ENCODE measurements at places on chromosomes 2 and 18.

GRCh38 chr2:85353876-85354285, 447 bp downstream of the RETSAT start:
- DNase-seq, result no peak

- no peak for DNase-seq
These were observed 2786.5 kb downstream of the RPIA start for GRCh38 chr2:91477731-91478672.

- DNase-seq, result no peak
These were observed 31.4 kb downstream of the ATF2 start for GRCh38 chr2:175136334-175137215.

- DNase-seq, result no peak
These were observed 972 bp upstream of the IGFBP5 start for GRCh38 chr2:216696321-216696720.

DNA sequence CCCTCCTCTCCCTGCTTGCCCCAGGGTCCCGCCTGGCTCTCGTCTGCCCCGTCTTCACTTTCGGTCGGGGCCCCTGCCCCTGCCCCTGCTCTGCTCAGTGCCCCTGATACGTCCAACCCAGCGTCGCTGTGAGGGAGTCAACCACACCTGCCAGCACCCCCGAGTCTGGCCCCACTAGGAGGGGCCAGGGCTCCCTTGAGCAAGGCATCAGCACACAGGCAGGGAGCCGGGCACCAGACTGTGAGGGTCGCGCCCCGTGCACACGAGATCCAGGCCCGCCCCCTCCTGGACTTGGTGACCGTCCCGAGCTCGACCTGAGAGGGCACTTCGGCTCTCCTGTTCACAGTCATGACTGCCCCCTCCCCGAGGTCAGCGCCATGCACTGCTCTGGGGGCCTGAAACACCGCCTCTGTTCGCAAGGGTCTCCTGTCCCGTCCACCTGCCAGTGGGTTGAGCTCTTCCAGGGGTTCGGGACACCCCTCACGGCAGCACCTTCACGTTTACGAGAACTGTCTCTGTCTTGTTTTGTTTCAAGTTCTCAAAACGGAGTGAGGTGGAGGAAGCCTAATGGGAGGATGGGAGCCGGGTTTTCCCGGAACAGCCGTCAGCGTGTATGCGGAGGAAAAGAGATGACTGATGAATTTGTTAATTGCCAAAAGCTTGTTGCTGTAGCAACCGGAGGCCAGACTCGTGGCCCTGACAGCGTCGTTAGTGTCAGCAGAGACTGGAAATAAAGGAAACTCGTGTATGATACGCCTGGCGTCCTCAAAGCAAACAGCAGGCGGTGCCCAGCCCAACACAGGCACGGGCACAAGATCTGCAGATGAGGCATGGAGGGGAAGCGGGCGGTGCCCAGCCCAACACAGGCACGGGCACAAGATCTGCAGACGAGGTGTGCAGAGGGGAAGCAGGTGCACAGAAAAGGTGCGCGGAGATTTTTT, 48.2 kb upstream of the KCNG2 start:
- DNase-seq, result no peak

DNA sequence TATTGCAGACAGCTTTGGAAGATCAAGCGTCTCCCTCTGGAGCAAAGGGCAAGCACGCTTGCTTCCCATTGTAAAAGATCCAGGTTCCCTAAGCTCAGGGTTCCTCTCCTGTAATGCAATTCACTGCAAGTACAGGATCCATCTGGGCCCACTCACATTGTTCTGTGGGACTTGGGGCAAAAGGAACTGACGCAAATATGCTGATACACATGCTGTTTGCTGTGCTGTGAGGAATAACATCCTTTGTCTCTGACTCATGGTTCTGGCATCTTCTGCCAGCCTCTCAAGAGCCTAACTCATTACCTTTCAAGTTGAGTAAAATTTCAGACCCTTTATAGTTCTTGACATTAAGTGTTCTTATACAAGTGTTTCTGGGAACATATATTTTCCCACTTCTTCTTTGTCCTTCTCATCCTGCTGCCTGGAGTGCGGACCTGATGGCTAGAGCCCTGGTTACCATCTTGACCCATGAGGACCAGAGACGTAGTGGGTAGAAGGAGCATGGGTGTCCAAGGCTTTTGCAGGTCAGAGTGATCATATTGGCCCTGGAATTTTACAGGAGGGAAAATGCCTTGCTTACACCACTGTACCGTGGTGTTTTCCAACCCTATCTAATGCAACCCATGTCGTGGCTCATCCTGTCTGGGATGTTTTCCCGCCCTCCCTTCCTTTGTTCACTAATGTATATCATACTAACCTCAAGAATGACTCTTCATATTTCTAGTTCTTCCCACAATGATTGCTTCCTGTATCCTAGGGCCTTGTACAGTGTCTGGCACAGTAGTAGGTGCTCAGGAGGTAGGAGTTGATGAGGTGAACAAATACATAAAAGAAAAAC, 145.7 kb upstream of the GLI2 start:
- no peak for DNase-seq

DNA sequence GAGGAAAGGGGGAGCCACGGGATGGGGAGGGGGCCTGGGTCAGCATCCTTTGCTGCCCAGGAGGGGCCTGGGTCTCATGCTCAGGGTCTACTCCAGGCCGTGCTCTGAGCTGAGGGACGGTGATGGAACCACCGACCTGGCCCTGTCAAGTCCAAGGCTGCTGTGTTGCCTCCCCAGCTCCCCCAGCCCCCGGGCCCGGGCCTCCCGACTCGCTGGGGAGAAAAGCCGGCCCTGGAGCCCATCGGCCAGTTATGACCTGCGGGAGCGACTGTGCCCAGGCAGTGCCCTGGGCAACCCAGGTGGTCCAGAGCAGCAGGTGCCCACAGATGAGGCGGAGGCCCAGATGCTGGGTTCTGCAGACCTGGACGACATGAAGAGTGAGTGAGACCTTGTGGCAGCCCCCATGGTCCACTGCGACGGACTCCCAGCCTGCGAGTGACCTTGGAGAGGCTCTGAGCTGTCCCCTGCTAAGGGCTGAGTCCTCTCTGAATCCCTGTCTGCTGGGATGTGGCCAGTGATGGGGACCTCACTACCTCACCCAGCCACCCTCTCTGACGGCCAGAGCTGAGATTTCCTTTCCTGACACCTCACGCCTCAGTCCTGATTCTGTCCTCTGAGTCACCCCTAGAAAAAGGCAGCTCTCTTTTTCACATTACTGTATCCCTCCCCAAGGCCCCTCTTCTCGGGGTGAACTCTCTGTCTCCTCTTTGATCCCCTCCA, 2.7 kb downstream of the SLC4A3 start:
- no peak for DNase-seq

- DNase-seq, result peak; percentile 3
These were observed 46.2 kb downstream of the INHBB start for GRCh38 chr2:120391911-120392665.

Data from progenitor cell of endocrine pancreas (in vitro differentiated cells).